ENCODE measurements at places on chromosomes 2 and 18.

DNA sequence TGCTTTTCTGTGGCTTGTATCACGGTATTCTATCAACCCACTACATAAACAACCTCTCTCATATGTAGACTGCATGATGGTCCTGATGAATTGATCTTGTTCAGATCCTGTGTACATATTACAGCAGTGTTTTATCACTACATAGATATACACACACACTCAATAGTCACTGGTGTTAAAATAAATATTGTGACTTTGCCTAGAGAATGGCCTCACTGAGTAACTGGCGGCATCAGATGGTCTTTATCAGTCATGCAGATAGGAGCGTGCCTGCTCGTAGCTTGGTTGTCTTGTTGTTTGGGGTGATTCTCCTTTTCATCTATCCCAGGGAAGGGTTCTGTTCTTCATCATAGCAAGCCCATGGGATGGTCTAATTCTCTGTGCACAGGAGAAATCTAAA, 18.4 kb upstream of the CTAGE1 start:
- DNase-seq = no peak

GRCh38 chr2:166610913-166611305, 116.9 kb upstream of the SCN7A start:
- DNase-seq = no peak

GRCh38 chr2:65514555-65515195, 82.3 kb upstream of the SPRED2 start:
- DNase-seq = no peak

DNA sequence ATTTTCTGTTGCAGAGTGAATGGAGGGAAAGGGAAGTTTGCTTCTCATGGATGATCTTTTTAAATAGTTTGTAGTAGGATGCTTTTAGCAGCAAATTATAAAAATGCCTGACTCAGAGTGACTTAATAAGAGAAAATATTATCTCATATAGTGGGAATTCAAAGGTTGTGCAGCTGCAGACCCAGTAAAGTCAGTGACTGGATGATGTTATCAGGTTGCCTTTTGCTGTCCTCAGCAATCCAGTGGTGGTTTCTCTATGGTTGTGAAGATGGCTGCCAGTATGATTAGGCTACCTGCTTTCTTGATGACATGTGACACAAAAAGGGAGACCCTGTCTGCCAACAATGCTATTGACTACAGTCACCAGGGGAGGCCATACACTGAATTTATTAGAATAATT, 184.8 kb downstream of the DIS3L2 start:
- no peak for DNase-seq

GRCh38 chr2:132279930-132280615, 118.3 kb upstream of the ANKRD30BL start:
- no peak for DNase-seq

DNA sequence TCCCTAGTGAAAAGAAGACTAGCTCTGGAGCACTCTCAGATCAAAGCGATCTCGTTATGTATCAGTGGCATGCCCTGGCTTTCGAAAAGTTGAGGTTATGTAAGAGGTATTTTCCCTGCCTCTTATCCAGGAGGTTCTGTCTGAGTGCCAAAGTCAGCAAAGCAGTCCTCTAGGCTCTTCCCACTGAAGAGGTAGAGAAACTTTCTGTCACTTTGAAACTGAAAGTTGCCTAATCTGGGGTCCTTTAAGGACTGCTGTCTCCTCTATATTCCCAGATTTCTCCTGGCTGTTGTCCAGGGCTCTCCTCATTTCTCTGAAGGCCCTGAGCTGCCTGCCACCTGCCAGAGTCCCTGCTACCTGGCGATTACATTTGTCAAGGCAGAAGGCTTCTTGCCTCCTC, 96.3 kb downstream of the B3GNT2 start:
- DNase-seq = no peak

- no peak for DNase-seq
Observed at GRCh38 chr2:224666951-224667553, 49.1 kb downstream of the CCDC195 start.

- peak; percentile 85 for DNase-seq
Observed at GRCh38 chr18:7945882-7946281, 378.8 kb downstream of the PTPRM start.

DNA sequence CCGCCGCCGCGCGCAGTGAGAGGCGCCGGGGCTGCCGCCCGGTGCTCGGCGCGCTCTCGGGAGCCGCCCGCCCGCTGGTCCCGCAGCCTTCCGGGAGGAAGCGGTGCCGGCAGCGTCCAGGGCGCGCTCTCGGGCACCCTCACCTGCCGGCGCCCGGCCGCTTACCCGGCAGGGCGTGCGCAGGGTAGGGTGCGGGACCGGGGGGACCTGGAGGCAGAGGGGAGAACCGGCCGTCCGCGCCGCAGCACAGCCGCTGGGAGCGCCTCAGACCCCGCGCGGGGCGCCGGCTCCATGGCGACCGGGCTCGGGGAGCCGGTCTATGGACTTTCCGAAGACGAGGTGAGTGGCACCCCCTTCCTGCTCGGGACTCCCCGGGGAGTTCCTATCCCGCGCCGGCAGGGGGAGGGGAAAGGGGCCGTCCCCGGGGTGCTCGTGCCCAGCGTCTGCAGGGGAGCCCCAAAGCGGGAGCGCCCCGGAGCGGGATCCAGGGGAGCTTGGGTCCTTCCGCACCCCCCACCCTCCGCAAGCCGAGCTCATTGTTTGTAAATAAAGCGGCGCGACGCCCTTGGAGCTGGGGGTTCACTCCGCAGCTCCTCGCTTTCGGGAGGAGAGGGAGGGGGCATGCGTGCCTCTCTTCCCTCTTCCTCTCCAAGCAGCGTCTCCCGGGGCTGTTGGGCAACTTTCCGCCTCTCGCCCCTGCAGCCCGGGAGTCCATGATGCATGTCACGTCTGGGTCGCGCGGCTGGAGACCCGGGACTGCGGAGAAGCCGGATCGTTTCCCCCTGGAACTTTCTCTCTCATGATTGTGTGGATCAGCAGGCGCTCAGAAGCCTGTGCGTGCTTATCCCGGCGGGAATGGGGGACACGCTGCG, 580 bp downstream of the NEDD4L start:
- peak; percentile 9 for DNase-seq

- no peak for DNase-seq
Observed at GRCh38 chr2:186027922-186028321, 289.3 kb downstream of the FSIP2 start.

DNA sequence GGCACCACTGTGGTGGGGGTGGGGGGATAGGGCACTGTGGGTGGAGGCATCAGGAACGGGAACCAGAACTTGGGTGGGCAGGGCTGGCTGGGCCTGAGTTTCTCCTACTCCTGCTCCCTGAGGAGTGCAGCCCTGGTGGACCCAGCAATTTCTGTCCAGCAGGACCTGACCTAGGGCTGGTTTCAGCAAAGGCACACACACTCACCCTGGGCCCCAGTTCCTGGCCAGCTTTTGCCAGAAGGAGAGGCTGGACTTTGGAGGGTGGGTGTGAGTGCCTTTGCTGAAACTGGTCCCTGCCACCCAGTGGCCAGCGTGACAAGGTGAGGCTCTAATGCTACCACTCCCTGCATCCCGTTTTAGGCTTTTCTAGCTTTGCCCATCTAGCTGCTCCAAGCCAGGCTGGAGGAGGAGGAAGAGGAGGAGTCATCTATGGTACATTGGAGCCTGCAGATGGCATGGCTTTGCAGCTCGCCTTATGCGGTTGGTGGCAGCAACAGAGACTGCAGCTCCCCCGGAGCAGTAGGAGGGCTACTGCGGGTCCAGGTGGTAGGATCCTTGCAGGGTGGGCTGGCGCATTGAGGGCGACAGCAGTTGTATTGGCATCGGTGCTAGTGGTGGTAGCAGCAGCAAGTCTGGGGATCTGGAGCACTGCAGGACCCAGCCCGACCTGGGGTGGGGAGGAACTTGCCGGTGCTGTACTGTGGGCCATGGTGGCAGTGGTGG, 40.4 kb upstream of the IMP4 start:
- DNase-seq = no peak

DNA sequence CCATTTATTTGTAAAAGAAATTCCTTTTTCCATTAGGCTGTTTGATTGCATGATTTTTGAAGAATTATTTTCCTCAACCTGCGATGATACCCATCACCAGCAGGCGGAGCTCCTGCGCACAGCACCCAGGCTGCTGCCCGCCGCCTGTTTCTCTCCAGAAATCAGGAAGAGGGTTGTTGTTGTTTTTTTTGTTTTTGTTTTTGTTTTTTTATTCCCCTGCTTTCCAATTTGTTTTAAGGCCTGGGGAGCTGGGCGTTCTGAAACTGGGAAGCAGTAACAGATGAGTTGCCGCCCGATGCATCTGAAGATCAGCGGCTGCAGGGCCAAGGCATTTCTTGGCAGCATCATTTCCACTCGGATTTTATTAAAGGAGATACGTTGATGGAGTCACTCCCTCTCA, 132.1 kb downstream of the MBP start:
- peak; percentile 13 for DNase-seq

DNA sequence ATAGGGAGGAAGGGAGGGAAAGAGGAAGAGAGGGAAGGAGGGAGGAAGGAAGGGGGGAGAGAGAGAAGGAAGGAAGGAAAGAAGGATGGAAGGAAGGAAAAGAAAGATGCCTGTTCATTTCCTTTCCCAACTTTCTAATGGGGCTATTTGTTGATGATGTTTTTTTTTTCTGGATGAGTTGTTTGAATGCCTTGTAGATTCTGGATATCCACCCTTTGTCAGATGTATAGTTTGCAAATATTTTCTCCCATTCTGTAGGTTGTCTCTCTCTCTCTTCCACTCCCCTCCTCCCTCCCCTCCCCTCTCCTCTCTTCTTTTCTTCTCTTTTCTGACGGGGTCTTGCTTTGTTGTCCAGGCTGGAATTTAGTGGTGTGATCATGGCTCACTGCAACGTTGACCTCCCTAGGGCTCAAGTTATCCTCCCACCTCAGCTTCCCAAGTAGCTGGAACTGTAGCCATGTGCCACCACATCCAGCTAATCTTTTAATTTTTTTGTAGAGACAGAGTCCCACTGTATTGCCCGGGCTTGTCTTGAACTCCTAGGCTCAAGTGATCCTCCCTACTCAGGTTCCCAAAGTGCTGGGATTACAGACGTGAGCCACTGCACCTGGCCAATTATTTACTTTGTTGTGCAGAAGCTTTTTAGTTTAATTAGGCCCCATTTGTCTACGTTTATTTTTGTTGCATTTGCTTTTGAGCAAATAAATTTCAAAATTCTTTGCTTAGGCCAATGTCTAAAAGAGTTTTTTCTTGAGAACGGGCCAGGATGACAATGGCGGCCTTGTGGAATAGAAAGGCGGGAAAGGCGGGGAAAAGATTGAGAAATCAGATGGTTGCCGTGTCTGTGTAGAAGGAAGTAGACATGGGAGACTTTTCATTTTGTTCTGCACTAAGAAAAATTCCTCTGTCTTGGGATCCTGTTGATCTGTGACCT, 57.3 kb upstream of the FAM117B start:
- no peak for DNase-seq

- no peak for DNase-seq
Observed at GRCh38 chr2:220962556-220962955, 609.5 kb downstream of the EPHA4 start.

DNA sequence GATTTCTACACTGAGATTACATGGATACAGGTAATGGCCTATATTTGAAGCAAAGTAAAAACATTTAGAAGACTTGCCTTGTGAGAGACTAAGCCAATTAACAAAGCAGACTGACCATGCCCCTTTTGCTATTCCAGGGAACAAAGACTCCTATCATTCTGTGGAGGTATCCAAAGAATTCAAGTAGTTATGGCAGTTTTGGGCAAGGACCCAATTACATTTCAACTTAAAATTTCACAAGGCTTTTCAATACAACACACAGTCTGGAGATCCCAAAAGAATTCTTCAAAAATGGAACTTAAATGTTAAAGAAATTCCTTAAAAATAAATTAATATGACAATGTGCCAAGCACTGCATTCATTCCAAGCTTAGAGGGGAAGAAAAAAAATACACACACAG, 109.2 kb upstream of the CHRNA1 start:
- peak; percentile 21 for DNase-seq
